ENCODE measurements at places on chromosomes 2 and 18.

DNA sequence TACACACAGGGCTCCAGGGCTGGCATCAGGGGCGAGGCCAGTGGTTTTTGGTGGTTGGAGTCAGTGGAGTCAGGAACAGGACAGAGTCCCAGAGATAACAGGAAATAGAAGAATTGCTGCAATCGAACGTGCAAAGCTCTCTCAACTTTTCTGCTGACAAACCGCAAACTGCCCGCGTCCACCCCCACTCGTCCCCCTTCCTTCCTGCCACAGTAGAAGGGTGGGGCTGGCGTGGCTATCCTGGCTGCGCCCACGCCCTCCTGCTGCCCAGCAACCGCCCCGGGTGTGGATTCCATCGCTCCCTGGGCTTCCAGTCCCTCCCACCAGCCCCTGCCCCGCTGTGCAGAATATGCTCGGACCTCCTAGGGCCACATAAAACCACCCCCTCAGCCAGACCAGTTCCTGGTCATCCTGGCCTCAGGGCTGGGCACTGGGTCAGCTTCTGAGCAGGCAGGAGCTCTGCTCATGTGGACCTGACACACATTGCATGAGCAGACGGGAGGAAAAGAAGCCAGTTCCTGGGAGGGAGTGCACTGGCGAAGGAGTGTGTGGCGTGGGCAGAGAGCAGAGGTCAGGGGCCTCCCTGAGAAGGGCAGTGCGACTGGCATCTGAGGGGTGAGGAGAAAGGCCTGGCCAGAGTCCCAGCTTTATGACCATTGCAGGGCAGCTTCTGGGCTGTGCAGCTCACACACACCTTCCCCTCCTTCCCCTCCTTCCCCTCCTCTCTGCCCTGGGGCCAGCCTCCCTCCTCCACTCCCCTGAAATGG lies 85.4 kb upstream of the ATG16L1 start:
- peak; percentile 25 for DNase-seq
- H3K27ac ChIP-seq: peak overlapping the region; percentile 41
- H3K27me3 ChIP-seq: no peaks in the 10 kb centered on the region
- H3K36me3 ChIP-seq: peaks cover 59% of the 10 kb centered on the region
- H3K4me3 ChIP-seq: no peak overlapping the region

GRCh38 chr2:104901037-104901881 lies 47.3 kb downstream of the POU3F3 start:
- H3K27ac ChIP-seq: no peak overlapping the region
- H3K27me3 ChIP-seq: no peaks in the 10 kb centered on the region
- H3K36me3 ChIP-seq: no peaks in the 10 kb centered on the region

- DNase-seq: no peak
- H3K36me3 ChIP-seq: no peaks in the 10 kb centered on the region
- H3K4me1 ChIP-seq: peaks cover 44% of the 10 kb centered on the region
- H3K27me3 ChIP-seq: no peaks in the 10 kb centered on the region
- H3K27ac ChIP-seq: no peak overlapping the region
Observed at GRCh38 chr2:85886590-85886989, 2.2 kb downstream of the ST3GAL5 start.

- H3K27ac ChIP-seq: no peak overlapping the region
- no peaks in the 10 kb centered on the region for H3K27me3 ChIP-seq
- no peak overlapping the region for H3K4me3 ChIP-seq
- H3K36me3 ChIP-seq: peaks cover 5% of the 10 kb centered on the region
- no peak for DNase-seq
- H3K4me1 ChIP-seq: peaks cover 59% of the 10 kb centered on the region
Observed at GRCh38 chr18:77114415-77115191, 18.0 kb downstream of the MBP start.

DNA sequence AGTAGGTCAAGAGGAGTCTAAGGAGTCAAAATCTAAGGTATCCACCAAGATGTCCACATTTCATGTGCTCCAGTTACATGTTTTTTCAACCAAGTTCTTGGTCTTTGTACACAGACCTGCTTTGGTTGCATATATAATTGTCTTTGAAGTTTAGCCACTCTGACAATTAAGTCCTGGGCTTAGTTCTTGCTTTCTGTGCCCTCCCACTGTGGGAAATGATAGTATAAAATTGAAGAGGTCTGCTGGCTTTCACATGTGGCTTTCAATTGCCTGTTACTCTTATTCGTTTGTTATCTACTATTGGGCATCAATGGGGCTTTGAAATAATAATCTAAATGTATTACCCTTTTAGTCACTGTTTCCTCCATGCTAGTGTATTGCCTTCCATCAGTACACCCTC lies 72.8 kb downstream of the TBR1 start:
- H3K36me3 ChIP-seq: no peaks in the 10 kb centered on the region
- H3K4me3 ChIP-seq: no peak overlapping the region
- H3K27me3 ChIP-seq: no peaks in the 10 kb centered on the region

GRCh38 chr2:172962824-172963223 lies 112.8 kb upstream of the MAP3K20 start:
- H3K36me3 ChIP-seq: no peaks in the 10 kb centered on the region
- no peak for DNase-seq
- no peak overlapping the region for H3K27ac ChIP-seq

DNA sequence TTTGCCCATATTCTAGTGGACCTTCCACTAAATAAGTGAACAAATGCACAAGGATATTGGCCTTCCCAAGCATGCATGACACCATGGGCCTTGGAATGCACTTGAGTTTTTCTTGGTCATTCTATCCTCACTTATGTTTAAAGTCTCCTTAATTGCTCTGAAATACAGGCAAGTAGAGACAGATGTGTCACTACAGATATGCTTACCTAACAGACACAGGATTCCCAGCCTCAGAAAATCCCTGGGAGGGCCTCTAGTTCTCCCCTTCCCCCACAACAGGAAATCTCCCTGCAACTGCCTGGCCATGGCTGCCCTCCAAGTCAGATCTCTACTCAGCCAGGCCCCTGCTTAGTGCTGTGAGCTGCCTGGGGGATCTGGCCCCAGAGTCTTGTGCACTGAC lies 445.2 kb downstream of the IRS1 start:
- no peaks in the 10 kb centered on the region for H3K36me3 ChIP-seq
- H3K27me3 ChIP-seq: no peaks in the 10 kb centered on the region
- H3K4me3 ChIP-seq: no peak overlapping the region
- H3K27ac ChIP-seq: no peak overlapping the region

DNA sequence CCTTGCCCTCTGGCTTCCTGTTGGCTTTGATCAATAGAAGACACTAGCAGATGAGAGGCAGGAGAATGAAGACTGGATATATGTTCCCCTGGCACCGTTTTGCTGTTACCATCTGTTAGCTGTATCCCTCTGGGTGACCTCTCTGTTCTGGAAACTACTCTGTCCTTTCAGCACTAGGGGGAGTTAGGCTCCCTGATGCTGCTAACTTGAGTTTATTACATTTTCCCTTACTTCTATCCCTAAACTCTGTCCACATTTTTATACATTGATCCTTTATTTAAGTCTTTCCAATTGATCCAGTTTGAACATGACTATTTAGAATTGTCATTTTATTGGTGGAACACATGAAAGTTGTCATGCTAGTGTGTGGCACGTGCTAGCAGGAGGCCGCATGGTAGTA lies 1014.3 kb upstream of the CDH2 start:
- no peak overlapping the region for H3K27ac ChIP-seq
- no peaks in the 10 kb centered on the region for H3K27me3 ChIP-seq
- no peak for DNase-seq
- H3K4me1 ChIP-seq: no peaks in the 10 kb centered on the region
- no peaks in the 10 kb centered on the region for H3K36me3 ChIP-seq

DNA sequence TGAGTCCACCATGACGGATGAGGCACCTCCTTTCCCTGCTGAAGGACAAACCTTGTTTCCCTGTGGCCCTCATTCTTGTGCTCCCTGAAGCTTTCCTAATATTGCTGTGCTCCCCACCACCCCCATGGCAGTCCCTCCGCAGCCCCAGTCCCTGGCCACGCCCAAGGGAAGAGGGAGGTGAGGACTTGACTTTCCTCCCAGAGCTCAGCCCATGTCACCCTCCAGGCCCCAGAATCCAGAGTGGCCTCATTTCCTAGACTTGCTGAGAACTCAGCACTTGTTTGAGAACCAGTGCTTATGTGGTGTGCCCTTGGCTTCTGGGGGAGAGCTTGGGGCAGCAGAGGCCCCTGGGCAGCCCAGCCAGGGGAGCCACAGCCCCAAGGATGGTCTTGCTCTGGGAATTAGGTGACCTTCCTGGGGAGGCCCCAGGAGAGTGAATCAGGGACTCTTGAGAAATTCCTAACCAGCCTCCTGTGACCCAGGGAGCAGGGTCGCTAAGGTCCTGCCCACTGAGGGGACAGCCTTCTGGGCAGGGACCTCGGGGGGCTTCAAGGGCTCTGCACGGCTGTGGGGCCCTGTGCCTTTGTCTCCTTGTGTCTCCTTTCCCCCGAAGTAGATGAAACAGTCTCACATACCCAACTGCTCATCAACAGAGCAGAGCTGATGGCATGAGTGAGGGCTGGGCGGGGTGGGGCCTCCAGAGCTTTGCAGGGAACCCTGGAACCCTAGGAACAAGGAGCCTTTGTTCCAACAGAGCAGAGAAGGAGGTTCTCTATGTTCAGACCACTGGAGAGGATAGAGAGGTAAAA lies 27.9 kb downstream of the PSD4 start:
- H3K4me3 ChIP-seq: no peak overlapping the region
- H3K4me1 ChIP-seq: peaks cover 8% of the 10 kb centered on the region
- H3K27me3 ChIP-seq: no peaks in the 10 kb centered on the region
- no peak overlapping the region for H3K27ac ChIP-seq
- DNase-seq: no peak
- H3K36me3 ChIP-seq: peaks cover 40% of the 10 kb centered on the region

GRCh38 chr2:189613077-189613636 lies 32.6 kb upstream of the SLC40A1 start:
- no peak overlapping the region for H3K4me3 ChIP-seq
- no peaks in the 10 kb centered on the region for H3K27me3 ChIP-seq
- no peaks in the 10 kb centered on the region for H3K36me3 ChIP-seq
- no peak overlapping the region for H3K27ac ChIP-seq
- no peak for DNase-seq

- H3K4me3 ChIP-seq: no peak overlapping the region
- H3K36me3 ChIP-seq: no peaks in the 10 kb centered on the region
- H3K4me1 ChIP-seq: no peaks in the 10 kb centered on the region
- H3K27me3 ChIP-seq: no peaks in the 10 kb centered on the region
- no peak overlapping the region for H3K27ac ChIP-seq
- DNase-seq: no peak
Observed at GRCh38 chr2:12424809-12425208, 291.9 kb upstream of the TRIB2 start.

- H3K27me3 ChIP-seq: no peaks in the 10 kb centered on the region
- H3K36me3 ChIP-seq: no peaks in the 10 kb centered on the region
- no peaks in the 10 kb centered on the region for H3K4me1 ChIP-seq
- DNase-seq: no peak
- no peak overlapping the region for H3K4me3 ChIP-seq
Observed at GRCh38 chr2:139876321-139876720, 1096.1 kb upstream of the NXPH2 start.

- no peak for DNase-seq
- H3K27ac ChIP-seq: no peak overlapping the region
- H3K4me3 ChIP-seq: no peak overlapping the region
- H3K27me3 ChIP-seq: no peaks in the 10 kb centered on the region
- H3K36me3 ChIP-seq: peaks cover 2% of the 10 kb centered on the region
- H3K4me1 ChIP-seq: no peaks in the 10 kb centered on the region
Observed at GRCh38 chr2:6968319-6969100, 51.3 kb downstream of the RNF144A start.

- H3K4me3 ChIP-seq: no peak overlapping the region
- no peak overlapping the region for H3K27ac ChIP-seq
- DNase-seq: no peak
- H3K36me3 ChIP-seq: no peaks in the 10 kb centered on the region
Observed at GRCh38 chr18:6606411-6607085, 123.0 kb upstream of the ARHGAP28 start.

- peaks cover 7% of the 10 kb centered on the region for H3K4me1 ChIP-seq
- no peaks in the 10 kb centered on the region for H3K27me3 ChIP-seq
- no peak for DNase-seq
- H3K4me3 ChIP-seq: no peak overlapping the region
Observed at GRCh38 chr2:99857867-99858444, 284.4 kb downstream of the AFF3 start.

GRCh38 chr2:127910415-127910814 lies 24.7 kb upstream of the AMMECR1L start:
- H3K4me3 ChIP-seq: no peak overlapping the region
- no peaks in the 10 kb centered on the region for H3K36me3 ChIP-seq
- DNase-seq: no peak
- no peak overlapping the region for H3K27ac ChIP-seq
- H3K4me1 ChIP-seq: no peaks in the 10 kb centered on the region

- no peak overlapping the region for H3K27ac ChIP-seq
- no peak overlapping the region for H3K4me3 ChIP-seq
- DNase-seq: peak; percentile 43
- H3K4me1 ChIP-seq: no peaks in the 10 kb centered on the region
- H3K36me3 ChIP-seq: no peaks in the 10 kb centered on the region
- no peaks in the 10 kb centered on the region for H3K27me3 ChIP-seq
Observed at GRCh38 chr2:232481322-232482140, 6.1 kb downstream of the ECEL1 start.

DNA sequence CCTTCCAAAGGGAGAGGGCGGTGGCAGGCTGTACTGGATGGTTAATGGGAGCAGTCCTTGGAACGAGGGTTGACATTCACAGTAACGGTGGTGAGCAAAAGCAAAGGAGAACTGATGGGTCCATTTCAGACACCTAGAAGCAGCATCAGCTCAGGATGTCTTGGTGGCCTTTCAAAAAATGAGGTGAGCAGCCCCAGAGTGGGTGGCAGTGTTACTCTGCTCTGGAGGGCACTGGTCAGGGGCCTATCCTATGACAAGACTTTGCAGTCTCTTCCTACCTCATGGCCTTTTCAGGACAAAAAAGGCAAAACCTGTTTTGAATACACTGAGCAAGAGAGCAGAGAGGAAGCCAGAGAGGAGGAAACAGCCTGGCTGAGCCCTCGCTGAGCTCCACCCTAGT lies 23.5 kb downstream of the CAPN14 start:
- no peaks in the 10 kb centered on the region for H3K36me3 ChIP-seq
- no peaks in the 10 kb centered on the region for H3K4me1 ChIP-seq
- no peaks in the 10 kb centered on the region for H3K27me3 ChIP-seq

DNA sequence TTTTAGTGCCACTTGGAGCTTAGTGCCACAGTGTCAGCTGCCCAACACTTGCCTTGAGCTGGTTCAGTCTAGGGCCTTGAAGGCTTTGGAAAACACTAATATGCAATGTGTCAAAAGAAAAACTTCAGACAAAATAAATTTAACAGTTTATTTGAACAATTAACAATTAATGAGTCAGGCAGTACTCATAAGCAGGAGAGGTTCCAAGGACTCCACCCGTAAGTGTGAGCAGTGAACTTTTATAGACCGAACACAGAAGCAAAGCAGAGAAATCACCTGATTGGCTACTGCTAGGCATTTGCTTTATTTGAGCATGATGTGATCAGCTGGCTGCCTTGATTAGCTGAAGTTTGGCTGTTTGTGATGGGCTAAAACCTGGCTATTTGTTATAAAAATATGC lies 49.5 kb upstream of the TBC1D8 start:
- no peak overlapping the region for H3K4me3 ChIP-seq
- DNase-seq: no peak
- H3K27me3 ChIP-seq: no peaks in the 10 kb centered on the region
- H3K36me3 ChIP-seq: no peaks in the 10 kb centered on the region
- no peak overlapping the region for H3K27ac ChIP-seq
